Activated T-cell treated with anti-CD3 and anti-CD28 coated beads for 1 hour (primary cell): ENCODE measurements at places on chromosomes 5 and 9.

- no peak for DNase-seq
Measured at GRCh38 chr9:114499528-114499927, 5.7 kb downstream of the WHRN start.

GRCh38 chr5:50814556-50814955, 148.1 kb downstream of the PARP8 start:
- DNase-seq = no peak

GRCh38 chr5:139644001-139644456, 4.1 kb upstream of the CXXC5 start:
- no peak for DNase-seq

DNA sequence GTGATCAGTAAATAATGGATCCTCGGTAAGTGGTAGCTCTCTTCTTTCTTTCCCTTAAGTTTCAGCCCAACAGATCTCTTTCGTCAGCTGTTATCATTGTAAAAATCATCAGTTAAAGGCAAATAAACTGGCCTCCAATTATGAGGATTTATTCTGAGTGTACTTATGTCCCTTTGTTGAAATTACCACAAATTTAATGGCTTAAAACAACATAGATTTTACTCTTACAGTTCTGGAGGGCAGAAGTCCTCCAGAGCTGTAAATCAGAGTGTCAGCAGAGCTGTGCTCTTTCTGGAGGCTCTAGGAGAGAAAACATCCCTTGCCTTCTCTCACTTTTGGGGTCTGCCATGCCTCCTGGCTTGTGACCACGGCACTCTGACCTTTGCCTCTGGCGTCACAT, 104.6 kb downstream of the INSYN2B start:
- DNase-seq = no peak

GRCh38 chr9:89732939-89733324, 128.1 kb downstream of the GADD45G start:
- no peak for DNase-seq

- DNase-seq = no peak
Measured at GRCh38 chr5:133311176-133311575, 259.4 kb downstream of the HSPA4 start.

DNA sequence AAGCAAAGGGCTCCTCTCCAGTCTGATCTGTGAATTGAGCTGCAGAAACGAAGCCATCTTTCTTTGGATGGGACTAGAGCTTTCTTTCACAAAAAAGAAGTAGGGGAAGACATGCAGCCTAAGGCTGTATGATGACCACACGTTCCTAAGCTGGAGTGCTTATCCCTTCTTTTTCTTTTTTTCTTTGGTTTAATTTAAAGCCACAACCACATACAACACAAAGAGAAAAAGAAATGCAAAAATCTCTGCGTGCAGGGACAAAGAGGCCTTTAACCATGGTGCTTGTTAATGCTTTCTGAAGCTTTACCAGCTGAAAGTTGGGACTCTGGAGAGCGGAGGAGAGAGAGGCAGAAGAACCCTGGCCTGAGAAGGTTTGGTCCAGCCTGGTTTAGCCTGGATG, 82.1 kb downstream of the PIK3R1 start:
- no peak for DNase-seq

- DNase-seq = no peak
Measured at GRCh38 chr5:108753877-108754276, 6.2 kb downstream of the FER start.

GRCh38 chr5:145225529-145225928, 609.6 kb downstream of the PRELID2 start:
- DNase-seq = no peak

GRCh38 chr9:95386843-95387242, 69.3 kb upstream of the FANCC start:
- no peak for DNase-seq

DNA sequence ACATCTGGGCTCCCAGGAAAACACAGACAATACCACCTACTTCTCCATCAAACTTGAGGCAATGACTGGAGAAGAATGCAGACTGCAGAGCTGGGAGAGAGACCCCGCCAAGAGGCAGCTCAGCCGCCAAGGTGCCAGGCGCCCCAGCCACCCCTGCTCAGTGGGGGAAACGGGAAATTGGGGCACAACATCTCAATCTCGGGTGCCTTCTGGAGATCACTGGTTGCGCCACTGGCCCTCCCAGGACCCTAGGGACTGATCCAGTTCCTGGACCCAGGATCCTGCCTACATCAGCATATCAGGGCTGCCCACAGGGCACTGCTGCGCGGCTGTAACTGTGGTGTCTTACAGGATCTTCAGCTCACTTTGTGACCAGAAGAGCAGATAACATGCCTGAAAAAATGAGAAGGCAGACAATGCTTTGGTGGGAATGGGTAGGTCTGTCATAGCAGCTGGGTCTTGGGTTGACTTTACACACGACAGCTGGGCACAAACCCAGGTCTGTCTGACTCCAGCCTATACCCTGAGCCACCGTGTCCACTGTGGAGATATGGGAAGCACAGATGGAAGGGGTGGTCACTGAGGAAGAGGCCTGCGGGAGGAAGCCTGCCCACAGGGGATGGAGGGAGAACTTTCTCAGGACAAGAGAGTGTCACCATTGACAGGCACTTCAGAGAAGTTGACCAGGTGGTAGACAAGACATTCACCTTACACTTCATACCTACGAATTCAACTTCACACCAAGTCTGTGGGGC, 135.2 kb upstream of the RAPGEF1 start:
- DNase-seq = no peak

DNA sequence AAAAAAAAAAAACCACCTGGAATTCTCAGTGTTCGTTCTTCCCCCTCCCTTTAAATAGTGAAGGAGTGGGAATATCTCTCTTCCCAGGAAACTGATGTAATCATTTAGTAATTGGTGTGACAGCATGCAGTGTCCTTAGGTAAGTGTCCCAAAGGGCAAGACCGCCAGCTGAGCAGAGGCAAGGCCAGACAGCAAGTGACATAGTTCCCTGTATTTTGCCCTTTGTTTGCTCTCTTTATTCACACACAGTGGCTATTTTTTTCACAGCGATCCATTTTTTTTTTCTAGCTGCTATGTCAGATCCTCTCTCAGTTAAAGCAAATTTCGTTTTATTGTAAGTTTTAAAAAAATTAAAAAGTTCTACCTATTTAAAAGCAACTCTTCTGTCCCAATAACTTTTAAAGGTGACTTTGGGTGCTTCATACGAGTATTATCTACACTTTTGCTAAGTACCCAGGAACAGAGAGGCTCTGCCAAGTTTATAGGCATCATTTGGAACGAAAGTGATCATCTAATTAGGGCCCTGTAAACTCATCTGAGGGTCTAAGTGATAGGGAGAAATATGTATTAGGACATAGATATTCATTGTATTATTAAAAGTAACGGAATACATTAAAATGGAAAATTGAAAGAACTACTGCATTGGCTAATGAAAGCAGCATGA, 98.2 kb upstream of the ALDH1A1 start:
- no peak for DNase-seq

GRCh38 chr5:71912021-71912420, 192.9 kb downstream of the CARTPT start:
- DNase-seq = no peak

- no peak for DNase-seq
Measured at GRCh38 chr9:111836311-111836710, 41.6 kb upstream of the SHOC1 start.

GRCh38 chr5:132283423-132284043, 10.7 kb upstream of the SLC22A4 start:
- DNase-seq = no peak

- no peak for DNase-seq
Measured at GRCh38 chr5:163106098-163106497, 331.3 kb upstream of the CCNG1 start.

DNA sequence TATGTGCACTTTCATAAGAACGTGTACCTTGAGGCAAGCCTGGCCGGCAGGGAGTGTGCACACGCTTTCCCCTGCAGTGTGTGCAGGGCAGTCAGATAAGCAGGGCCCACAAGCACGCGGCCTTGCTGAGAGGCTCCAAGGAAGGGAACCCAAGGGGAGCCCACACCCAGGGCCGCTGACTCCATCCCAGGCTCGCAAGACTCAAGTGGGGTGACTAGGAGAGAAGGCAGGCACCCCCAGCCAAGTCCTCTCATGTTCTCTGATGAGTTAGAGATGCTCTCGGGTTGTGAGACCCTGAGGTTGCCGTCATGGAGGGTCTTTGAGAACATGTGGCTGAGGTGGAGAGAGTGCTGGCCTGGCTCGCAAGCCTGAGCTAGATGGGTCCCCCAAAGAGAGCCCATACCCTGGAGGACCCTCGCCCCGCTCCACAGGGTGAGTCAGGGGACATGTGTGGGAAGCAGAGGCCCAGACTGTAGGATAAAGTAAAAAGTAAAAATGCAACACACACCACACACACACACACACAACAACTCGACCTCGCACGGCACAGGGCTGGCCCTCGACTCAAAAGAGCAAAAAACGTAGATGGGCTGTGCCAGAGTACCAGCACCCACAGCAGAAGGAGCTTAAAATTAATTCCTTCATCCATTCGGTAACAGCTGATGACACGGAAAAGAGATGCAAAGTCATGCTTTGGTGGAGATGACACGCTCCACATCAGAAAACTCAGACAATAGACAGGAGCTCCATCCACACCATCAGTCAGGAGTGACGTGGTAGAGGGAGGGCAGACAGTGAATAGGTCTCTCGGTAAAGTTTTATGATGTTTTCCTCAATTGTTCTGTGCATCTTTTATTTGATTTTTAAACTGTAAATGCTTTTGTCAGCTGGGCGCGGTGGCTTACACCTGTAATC, 54.8 kb upstream of the NKD2 start:
- DNase-seq = no peak

GRCh38 chr5:170183816-170184687, 48.7 kb upstream of the C5orf58 start:
- peak; percentile 4 for DNase-seq

GRCh38 chr9:136921307-136921706, 23.2 kb downstream of the FBXW5 start:
- no peak for DNase-seq

DNA sequence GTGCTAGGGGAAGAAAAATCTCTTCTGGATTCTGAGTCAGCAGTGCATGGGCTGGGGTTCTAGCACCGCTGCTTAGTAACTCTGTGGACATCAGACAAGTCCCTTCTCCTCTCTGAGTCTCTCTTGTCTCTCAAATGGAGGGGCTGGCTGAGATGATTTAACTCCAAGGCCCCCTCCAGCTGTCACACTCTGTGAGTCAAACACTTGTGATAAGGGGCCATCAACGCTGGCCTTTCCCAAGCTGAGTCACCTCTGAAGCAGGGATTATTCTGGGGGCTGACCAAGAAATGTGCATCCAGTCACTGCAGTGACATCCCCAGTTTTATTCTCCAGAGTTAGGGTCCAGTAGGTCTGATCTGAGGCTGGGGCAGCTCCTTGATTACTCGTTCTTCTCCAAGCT, 110.4 kb upstream of the ZNF462 start:
- no peak for DNase-seq

DNA sequence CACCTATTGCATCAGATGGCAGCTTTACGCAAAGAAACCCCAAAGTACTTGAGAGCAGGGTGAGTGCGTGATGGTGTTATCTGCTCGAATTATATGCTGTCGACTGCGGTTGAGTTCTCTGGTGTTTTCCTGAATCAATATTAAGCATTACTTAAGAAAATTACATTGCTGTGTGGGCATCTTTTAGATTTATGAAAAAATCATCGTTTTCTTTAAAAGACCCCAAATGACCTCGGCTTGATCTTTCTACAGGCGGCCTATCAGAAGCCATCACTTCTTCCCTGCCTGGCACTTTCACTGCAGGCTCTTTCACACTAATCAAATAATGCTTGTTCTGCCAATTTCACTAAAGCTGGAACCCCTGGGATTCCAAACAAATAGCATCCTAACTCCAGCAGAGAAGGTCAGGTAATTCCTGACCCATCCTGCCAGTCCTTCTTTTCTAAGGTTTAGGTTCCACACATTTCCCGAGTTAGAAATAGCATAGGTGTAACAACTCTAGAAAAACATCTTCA, 1.7 kb downstream of the UBE2QL1 start:
- no peak for DNase-seq

DNA sequence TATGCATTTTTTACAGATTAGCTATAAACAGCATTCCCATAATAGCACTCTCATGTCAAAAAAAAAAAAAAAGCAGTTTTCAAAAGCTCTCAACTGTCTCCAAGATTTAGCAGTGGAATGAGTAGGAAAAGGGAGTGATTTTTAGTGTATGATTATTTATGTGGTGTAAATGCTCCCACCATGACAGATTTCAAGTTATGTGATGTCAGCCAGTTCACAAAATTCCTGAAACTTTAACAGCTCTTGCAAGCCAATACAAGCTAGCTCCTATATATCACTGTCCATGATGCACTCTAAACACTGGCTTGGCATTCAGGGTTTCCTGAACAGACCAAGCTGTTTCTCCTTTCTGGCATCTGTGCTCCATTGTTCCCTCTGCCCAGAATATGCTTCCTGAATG, 7.9 kb upstream of the ANKDD1B start:
- DNase-seq = no peak

DNA sequence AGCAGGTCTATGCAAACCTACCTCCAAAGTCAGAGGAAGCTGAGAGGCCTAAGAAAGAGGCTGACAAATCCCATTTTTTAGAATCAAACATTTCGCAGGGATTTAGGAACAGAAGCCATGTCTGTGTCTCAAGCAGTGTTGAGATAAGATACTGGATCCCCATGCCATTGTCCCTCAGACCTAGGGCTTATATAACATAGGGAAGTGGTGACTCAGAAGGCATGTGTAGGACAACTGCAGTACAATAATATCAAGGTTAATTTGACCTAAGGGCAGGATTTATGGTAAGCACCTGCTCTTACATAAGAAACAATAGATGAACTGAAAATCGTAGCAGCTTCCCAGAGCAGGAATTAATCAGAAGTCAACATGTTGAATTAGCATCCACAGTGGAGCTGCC, 459.4 kb downstream of the ANXA1 start:
- DNase-seq = no peak

DNA sequence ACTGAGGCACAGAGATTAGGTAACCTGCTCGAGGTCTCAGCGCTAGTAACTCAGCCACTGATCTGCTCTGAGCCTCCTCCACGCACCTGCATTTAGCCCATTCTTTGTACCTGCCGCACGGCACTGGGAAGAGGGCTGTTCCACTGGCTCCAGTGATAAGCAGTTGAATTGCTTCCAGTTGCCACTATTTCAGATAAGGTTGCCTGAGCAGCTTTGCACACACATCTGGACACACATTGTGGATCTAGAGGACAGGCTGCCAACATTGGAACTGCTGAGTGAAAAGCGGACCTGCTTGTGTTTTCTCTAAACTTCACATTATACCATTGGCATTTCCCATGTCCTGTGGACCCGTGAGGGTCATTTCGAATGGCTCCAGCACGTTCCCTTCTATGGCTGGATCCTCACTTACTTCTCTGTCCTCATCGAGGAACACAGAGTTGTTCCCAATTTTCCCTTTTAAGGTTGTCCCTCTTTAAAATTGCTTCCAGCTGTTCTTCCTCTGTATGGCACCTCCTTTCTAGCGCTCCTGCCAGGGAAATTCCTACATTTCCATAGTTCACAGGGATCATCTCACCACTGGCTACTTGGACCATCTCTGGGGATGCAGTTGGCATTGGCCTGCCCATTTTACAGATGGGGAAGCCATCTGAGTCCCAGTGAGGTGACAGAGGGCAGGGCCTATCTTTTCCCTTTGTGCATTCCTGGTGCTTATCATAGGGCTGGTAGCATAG, 45.9 kb upstream of the RPL26L1 start:
- DNase-seq = no peak

- DNase-seq = no peak
Measured at GRCh38 chr9:133031496-133031911, 707 bp downstream of the GTF3C5 start.
